Stimulated activated naive B cell treated with anti-CD40 and anti-IgM and Interleukin-4, amounts not matched to agents 10 μg/mL and 1 μg/mL and 100 μg/mL, for 72 hours (primary cell): ENCODE measurements at places on chromosomes 1 and 21.

GRCh38 chr1:28297826-28298225 lies 31.0 kb upstream of the MED18 start:
- no peak overlapping the region for H3K27ac ChIP-seq

- H3K27ac ChIP-seq, result no peak overlapping the region
- H3K4me3 ChIP-seq, result no peak overlapping the region
- H3K4me1 ChIP-seq, result peaks cover 25% of the 10 kb centered on the region
These were observed 22.6 kb downstream of the FMO5 start for GRCh38 chr1:147202576-147202975.

GRCh38 chr1:236689713-236690569 lies 3.6 kb downstream of the ACTN2 start:
- DNase-seq, result no peak
- H3K27me3 ChIP-seq, result peaks cover 75% of the 10 kb centered on the region
- peaks cover 10% of the 10 kb centered on the region for H3K4me1 ChIP-seq
- no peak overlapping the region for H3K27ac ChIP-seq
- H3K4me3 ChIP-seq, result no peak overlapping the region

DNA sequence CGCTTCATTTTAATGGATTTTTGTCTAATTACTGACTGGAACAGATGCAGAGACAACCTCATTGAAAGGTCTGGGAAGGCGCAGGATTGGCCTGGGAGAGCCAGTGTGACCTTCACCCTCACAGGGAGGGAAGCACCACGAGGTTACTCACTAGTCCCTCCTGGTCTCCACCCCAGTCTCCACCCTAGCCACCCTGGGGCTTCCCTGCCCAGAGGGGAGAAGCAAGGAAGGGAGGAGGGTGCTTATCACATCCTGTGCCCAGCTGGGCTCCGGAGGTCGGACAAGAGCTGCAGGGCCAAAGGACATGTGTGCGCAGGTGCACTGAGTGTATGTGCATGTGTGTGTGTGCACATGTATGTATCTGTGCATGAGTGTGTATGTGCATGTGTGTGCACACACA lies 220.1 kb upstream of the VAMP3 start:
- H3K4me3 ChIP-seq, result no peak overlapping the region
- no peak for DNase-seq
- H3K4me1 ChIP-seq, result peaks cover 16% of the 10 kb centered on the region

- H3K27me3 ChIP-seq, result no peaks in the 10 kb centered on the region
- DNase-seq, result no peak
- H3K4me1 ChIP-seq, result peaks cover 5% of the 10 kb centered on the region
- no peak overlapping the region for H3K27ac ChIP-seq
- H3K4me3 ChIP-seq, result no peak overlapping the region
These were observed 19.2 kb upstream of the EVA1B start for GRCh38 chr1:36342426-36343185.

- peak overlapping the region; percentile 15 for H3K27ac ChIP-seq
- no peaks in the 10 kb centered on the region for H3K36me3 ChIP-seq
- DNase-seq, result no peak
- no peaks in the 10 kb centered on the region for H3K27me3 ChIP-seq
These were observed 659 bp downstream of the FAF1 start for GRCh38 chr1:50959303-50959912.

GRCh38 chr1:25433389-25434186 lies 2.9 kb downstream of the MACO1 start:
- H3K27me3 ChIP-seq, result no peaks in the 10 kb centered on the region
- peaks cover 33% of the 10 kb centered on the region for H3K4me1 ChIP-seq
- no peak for DNase-seq
- H3K27ac ChIP-seq, result no peak overlapping the region
- no peak overlapping the region for H3K4me3 ChIP-seq

DNA sequence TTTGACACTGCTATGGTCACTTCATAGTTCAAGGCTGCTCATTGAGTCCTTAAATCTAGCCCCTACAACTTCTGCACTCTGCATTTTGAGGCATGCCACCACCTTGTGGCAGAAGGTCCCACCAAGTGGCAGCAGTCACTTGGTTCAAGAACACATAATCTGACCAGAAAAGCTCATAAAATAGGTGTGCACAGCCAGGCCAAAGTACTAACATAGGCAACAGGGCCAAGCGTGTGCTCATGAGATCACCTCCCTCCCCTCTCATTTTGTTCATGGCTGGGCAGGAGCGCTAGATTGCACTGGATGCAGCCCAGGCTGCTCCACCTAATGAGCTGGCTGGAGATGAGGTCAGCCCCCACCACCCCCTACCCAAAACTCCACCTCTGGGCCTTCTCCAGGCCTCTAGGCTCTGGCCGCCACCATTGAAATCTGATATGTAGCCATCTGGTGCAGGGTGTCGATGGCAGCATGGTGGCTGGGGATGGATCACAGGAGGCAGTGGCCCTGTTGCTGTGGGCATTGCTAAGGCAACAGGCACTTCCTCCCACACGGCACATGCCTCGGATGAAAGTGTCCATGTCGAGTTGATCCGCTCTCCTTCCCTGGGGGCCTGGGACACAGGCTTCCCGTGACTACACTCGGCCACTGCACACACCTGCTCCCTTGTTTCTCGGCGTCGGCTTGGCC lies 193.2 kb downstream of the TRABD2B start:
- no peaks in the 10 kb centered on the region for H3K36me3 ChIP-seq
- H3K4me3 ChIP-seq, result no peak overlapping the region
- no peak overlapping the region for H3K27ac ChIP-seq
- peaks cover 2% of the 10 kb centered on the region for H3K4me1 ChIP-seq
- DNase-seq, result no peak

DNA sequence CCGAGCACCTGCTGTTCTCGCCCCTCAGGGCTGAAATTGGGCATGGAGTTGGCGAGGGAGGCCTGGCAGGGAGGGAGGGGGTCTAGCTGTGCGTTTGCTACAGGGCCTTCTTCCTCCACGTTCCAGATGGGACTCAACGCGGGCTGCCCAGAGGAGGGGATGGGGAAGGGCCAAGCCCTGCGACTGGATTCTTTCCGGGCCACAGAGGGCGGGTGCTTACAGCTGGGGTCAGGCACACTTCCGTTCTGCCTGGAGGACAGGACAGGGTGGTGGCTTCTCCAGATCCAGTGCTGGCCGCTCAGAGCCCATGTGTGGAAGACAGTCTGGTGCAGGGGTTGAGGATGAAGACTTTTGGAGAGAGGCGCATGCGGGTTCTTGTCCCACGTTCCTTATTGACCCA lies 90.0 kb downstream of the EDEM3 start:
- no peak for DNase-seq
- H3K36me3 ChIP-seq, result no peaks in the 10 kb centered on the region
- H3K4me3 ChIP-seq, result no peak overlapping the region
- H3K4me1 ChIP-seq, result peaks cover 4% of the 10 kb centered on the region
- H3K27ac ChIP-seq, result no peak overlapping the region

GRCh38 chr1:168468822-168469221 lies 75.0 kb downstream of the XCL2 start:
- no peaks in the 10 kb centered on the region for H3K36me3 ChIP-seq
- H3K4me3 ChIP-seq, result no peak overlapping the region
- H3K4me1 ChIP-seq, result peaks cover 20% of the 10 kb centered on the region
- no peaks in the 10 kb centered on the region for H3K27me3 ChIP-seq
- DNase-seq, result no peak
- H3K27ac ChIP-seq, result no peak overlapping the region

GRCh38 chr1:62057641-62058290 lies 136.9 kb upstream of the L1TD1 start:
- no peaks in the 10 kb centered on the region for H3K4me1 ChIP-seq
- no peak overlapping the region for H3K4me3 ChIP-seq
- H3K27ac ChIP-seq, result no peak overlapping the region
- DNase-seq, result no peak
- H3K27me3 ChIP-seq, result no peaks in the 10 kb centered on the region

GRCh38 chr1:43207229-43207853 lies 35.2 kb downstream of the CFAP57 start:
- no peak overlapping the region for H3K27ac ChIP-seq
- peaks cover 8% of the 10 kb centered on the region for H3K36me3 ChIP-seq
- DNase-seq, result no peak
- H3K4me3 ChIP-seq, result peak overlapping the region; percentile 2
- H3K4me1 ChIP-seq, result peaks cover 15% of the 10 kb centered on the region

DNA sequence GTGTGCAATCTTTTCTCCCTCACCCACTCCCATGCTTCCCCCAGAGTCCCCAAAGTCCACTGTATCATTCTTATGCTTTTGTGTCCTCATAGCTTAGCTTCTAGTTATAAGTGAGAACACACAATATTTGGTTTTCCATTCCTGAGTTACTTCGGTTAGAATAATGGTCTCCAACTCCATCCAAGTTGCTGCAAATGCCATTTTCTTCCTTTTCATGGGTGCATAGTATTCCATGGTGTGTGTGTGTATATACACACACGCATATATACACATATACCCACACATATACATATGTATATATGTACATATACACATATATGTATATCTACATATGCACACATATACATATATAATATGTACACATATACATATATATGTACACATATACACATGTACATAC lies 69.3 kb downstream of the ERG start:
- H3K4me1 ChIP-seq, result no peaks in the 10 kb centered on the region
- H3K27me3 ChIP-seq, result no peaks in the 10 kb centered on the region
- no peaks in the 10 kb centered on the region for H3K36me3 ChIP-seq
- H3K27ac ChIP-seq, result no peak overlapping the region
- H3K4me3 ChIP-seq, result no peak overlapping the region

DNA sequence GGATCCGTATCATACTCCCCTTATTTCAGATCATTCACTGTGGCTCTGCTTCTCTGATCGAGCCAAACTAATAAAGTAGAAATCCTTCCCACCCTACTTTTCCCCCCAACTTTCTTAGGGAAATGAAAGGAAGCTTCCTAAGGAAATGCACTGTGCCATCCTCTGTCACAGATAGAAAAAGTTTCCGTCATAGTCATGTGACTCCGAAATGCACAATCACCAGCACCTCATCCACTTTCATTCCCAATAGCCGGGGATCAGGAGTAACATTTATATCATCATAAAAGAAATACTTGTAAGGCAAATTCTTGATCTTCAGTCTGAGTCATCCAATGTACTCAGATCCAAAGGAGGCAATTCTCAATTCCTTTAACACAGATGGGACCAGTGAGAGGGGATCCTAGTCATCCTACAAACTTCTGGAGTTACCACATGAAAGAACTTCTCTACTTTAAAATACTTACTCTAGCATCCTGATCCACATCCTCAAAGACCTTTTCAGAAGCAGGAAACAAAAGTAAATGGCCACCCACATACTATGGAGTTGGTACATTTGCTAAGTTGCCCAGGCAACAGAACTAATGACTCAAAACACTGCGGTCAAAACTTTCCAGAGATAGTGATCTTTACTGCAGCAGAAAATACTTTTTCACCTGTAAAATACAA lies 97.8 kb upstream of the ZC3H11B start:
- no peak overlapping the region for H3K4me3 ChIP-seq
- no peak for DNase-seq

DNA sequence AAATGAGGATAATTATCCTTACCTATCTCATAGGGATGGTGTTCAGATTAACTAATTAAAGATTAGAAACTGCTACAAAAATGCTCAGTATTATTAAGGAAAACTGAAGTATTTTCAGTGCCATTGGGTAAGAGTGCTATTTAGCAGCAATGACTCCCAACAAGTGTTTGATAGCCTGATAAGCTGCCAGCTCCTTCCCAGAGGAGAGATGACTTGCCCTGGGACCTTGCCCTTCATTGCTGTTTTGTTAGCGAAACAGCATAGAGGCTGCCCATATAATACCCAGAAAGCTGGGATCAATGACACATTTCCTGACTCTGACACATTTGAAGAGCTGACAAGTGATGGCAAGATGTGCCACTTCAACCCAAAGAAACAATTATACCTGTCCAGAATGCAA lies 592.2 kb downstream of the ADGRL2 start:
- H3K27ac ChIP-seq, result no peak overlapping the region
- H3K27me3 ChIP-seq, result no peaks in the 10 kb centered on the region
- H3K4me1 ChIP-seq, result peaks cover 3% of the 10 kb centered on the region
- no peak overlapping the region for H3K4me3 ChIP-seq
- no peaks in the 10 kb centered on the region for H3K36me3 ChIP-seq

GRCh38 chr1:32388641-32389040 lies 5.6 kb downstream of the BSDC1 start:
- no peak for DNase-seq
- H3K36me3 ChIP-seq, result peaks cover 13% of the 10 kb centered on the region
- H3K4me3 ChIP-seq, result no peak overlapping the region
- H3K27me3 ChIP-seq, result no peaks in the 10 kb centered on the region

GRCh38 chr1:44707959-44708831 lies 22.8 kb downstream of the RNU5D-1 start:
- no peak for DNase-seq
- H3K36me3 ChIP-seq, result no peaks in the 10 kb centered on the region
- peak overlapping the region; percentile 48 for H3K4me3 ChIP-seq
- H3K27ac ChIP-seq, result peak overlapping the region; percentile 52
- H3K4me1 ChIP-seq, result peaks cover 19% of the 10 kb centered on the region
- H3K27me3 ChIP-seq, result no peaks in the 10 kb centered on the region

DNA sequence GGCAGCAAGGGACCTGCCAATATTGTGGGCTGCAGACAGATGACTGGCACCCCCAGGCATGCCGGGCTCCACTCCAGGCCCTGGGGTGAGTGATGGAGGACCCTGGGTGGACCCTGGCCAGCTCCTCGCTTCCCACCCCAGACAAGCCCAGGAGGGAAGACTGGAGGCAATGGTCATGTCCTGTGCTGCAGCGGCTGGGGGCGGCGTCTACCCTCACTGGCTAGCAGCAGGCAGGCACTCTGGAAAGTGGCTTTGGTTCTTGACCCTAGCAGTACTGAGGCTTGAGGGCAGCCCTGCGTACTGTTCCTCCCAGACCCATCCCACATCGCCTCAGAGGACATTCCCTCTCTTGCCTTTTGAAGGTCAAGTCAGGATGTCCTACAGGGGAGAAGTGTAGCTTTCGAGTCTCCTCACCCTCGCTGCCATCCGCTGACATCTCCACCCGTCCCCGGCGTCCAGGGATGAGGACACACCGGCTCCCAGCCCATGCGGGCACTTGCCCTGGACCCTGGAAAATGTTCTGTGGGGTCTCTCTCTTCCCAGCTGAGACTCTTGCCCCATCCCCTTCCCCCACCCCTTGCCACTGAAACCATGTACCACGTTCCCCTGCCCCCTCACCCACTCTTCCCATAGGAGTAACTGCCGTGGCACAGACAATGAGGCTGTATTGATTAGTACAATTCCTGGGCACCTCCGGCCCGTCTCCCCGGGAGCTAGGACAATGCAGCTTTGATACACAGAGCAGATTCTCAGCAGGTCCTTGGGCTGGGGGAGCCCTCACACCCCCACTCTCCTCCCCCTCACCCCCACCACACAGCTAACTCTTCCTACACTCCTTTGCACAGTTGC lies 15.0 kb downstream of the SLC6A9 start:
- no peaks in the 10 kb centered on the region for H3K36me3 ChIP-seq
- DNase-seq, result no peak
- no peak overlapping the region for H3K27ac ChIP-seq

- DNase-seq, result no peak
- no peak overlapping the region for H3K4me3 ChIP-seq
- no peaks in the 10 kb centered on the region for H3K36me3 ChIP-seq
- no peak overlapping the region for H3K27ac ChIP-seq
These were observed 273.8 kb downstream of the PTBP2 start for GRCh38 chr1:96995351-96995750.

DNA sequence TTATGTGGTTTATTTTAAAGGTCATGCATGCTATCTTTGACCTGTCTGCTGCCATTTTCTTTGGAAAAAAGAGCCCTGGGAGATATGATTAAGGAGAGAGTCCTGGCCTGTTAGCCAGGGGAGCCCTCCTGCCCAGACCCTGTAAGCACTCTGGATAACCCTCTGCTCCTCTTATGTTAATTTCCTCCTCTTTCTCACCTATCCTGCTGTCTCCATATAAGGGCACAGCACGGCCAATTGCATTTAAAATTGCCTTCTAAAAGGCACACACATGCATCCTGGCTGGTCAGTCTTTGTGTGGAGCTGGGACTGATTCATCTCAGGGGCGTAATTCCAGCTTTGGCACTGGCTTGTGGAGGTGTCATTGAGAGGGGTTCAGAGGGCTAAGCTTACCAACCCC lies 158.9 kb downstream of the ST6GALNAC5 start:
- H3K36me3 ChIP-seq, result no peaks in the 10 kb centered on the region
- H3K4me3 ChIP-seq, result no peak overlapping the region
- H3K27me3 ChIP-seq, result no peaks in the 10 kb centered on the region
- H3K27ac ChIP-seq, result no peak overlapping the region
- no peaks in the 10 kb centered on the region for H3K4me1 ChIP-seq
